ENCODE measurements at places on chromosomes 1 and 21.

- no peak for DNase-seq
Observed at GRCh38 chr1:220438741-220439140, 89.2 kb upstream of the MARK1 start.

DNA sequence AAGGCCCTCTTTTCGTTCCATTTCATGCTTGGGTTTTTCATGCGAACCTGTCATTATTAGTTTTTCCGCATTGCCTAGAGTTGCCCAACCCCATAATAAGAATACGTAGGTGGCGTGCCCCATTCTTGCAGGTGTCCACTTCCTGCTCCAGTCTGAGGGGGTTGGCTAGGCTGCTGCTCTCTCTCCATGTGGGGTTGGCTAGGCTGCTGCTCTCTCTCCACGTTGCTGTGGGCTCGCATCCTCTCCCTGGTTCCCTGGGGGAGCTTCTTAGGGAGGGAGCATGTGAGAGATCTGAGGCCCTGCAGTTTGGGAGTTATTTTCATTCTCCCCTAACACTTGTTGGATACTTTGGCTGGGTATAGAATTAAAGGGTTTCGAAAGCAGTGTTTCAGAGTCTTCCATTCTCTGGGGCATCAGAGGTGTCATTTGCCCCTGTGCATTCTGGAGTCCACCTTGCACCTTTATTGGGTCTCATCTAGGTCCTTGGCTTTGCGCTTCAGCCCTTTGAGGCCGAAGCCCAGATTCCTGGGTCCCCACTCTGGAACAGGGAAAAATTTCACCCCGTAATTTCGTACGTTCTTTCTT, 8.6 kb downstream of the C1orf35 start:
- no peak for DNase-seq

GRCh38 chr1:79302380-79302930, 295.9 kb upstream of the ADGRL4 start:
- no peak for DNase-seq

DNA sequence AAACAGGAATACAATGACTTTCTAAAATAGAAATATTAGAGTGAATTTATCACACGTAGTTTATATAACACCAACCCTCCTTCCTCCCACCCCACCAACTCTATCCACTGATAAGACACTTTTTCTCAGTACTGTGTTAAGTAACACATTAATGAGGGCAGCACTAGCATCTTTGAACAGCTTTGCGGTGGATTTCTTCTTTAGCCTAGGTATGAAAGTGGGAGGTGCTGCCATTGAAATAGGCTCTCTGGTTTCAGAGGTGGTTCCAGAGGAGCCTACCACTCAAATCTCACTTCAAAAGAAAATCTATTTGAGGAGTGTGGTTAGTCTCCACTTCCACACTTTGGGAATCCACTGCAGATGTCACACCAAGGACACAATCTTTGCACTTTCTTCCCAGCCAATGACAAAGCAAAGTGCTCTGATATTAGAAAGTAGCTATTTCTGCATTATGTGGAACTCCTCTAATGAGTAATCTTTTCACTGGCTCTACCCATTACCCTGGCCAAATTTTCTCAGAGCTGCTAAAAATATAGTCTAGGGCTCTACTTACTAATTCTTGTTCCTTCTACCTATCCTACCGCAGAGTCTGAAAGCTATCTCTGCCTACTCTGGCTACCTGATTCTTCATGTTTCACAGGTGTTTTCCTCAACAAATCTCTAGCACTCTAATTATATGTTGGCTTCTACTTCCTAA, 1667.8 kb downstream of the MRPL39 start:
- DNase-seq, result no peak

GRCh38 chr1:156844102-156844501, 14.8 kb downstream of the INSRR start:
- no peak for DNase-seq
